ENCODE measurements at places on chromosomes 4 and X. TPM values are rescaled to one million over a fixed set of nuclear protein-coding genes. Genes with fewer than 3 reads are reported as not detected.
A peak's percentile ranks its signal among the peaks of the same experiment; 100 is the strongest.

DNA sequence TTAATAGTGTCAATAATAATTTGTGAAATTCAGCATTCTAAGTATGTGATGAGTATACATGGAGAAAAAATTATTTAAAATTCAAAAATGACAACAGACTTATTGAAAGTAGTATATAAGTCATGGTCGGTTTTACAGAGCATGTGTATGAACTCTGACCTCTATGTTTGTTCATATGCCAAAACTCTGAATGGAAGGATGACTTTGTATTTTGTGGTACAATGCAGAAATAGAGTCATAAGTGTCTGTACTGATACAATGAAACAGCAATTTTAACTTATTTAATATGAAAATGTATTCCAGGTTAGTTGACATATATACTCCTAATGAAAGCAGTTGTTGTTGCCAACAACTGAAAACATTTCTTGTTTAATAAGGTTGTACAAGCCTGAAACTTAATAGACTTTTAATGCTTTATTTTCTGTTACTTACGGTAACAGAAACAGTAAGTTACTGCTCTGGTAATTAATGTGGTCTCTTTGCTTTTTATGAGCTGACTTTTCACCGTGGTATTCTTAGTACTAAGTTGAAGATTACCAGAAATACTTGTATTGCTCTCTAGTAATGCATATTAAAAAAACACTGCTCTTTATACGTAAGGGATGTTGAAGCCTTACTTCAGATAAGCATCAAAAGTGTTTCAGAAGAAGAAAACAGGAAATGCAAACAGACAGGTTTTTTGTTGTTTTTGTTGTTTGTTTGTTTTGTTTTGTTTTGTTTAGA is 1.9 kb downstream of the UBE2K start:
- no peaks in the 10 kb centered on the region for H3K27me3 ChIP-seq
- peak overlapping the region; percentile 2 for H3K27ac ChIP-seq
- H3K4me1 ChIP-seq: peaks cover 22% of the 10 kb centered on the region

Gene SPACA5B
- not detected for total RNA-seq

GRCh38 chr4:98572697-98573096 is 85.7 kb downstream of the TSPAN5 start:
- peaks cover 41% of the 10 kb centered on the region for H3K36me3 ChIP-seq
- H3K27ac ChIP-seq: no peak overlapping the region

DNA sequence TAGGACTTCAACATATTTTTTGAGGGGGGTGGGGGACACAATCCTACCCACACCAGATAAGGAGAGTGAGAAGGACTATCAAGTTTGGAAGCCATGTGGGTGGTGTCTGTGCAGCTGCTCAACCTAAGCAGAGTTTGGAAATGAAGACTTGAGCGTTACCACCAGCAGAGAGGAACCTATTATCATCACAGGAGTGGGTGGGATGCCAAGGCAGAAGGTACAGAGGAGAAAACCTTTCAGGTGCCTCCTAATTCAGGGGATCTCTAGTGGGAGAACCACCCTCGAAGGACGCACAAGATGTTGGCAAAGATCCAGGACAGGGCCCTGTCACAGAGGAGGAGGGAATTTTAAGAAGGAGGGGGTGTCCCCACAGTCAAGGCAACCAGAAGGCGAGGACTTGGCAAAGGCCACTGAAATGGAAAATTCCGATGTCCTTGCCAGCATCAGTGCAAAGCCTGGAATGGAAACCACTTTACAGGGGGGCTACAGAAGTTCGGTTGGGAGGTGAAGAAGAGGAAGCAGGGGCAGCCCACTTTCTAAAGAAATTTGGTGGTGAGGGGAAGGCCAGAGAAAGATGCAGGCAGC is 8.4 kb upstream of the GPM6B start:
- no peak for DNase-seq
- no peaks in the 10 kb centered on the region for H3K27me3 ChIP-seq

GRCh38 chr4:118277243-118277642 is 75.6 kb downstream of the PRSS12 start:
- H3K27ac ChIP-seq: peak overlapping the region; percentile 8
- no peak for DNase-seq
- H3K27me3 ChIP-seq: no peaks in the 10 kb centered on the region
- no peak overlapping the region for H3K4me3 ChIP-seq
- H3K4me1 ChIP-seq: peaks cover 21% of the 10 kb centered on the region

DNA sequence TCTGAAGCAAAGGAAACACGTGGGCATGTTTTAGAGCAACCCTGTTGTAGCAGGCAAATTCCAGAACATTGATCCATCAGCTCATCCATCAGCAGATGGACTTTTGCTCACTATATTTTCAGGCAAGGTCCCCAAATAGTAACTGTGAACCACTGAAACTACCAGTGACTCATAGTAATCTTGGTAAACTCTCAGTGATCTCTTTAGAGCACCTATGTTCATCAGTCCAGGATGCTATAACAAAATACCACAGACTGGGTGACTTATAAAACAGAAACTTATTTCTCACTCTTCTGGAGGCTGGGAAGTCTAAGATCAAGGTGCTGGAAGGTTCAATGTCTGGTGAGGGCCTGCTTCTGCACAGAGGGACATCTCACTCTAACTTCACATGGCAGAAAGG is 28.9 kb upstream of the BTC start:
- no peaks in the 10 kb centered on the region for H3K27me3 ChIP-seq
- DNase-seq: no peak
- H3K4me1 ChIP-seq: no peaks in the 10 kb centered on the region
- H3K36me3 ChIP-seq: no peaks in the 10 kb centered on the region
- no peak overlapping the region for H3K4me3 ChIP-seq

Gene BBS12
- total RNA-seq: 2.7 TPM

Gene CDKL2
- total RNA-seq: 0.22 TPM

DNA sequence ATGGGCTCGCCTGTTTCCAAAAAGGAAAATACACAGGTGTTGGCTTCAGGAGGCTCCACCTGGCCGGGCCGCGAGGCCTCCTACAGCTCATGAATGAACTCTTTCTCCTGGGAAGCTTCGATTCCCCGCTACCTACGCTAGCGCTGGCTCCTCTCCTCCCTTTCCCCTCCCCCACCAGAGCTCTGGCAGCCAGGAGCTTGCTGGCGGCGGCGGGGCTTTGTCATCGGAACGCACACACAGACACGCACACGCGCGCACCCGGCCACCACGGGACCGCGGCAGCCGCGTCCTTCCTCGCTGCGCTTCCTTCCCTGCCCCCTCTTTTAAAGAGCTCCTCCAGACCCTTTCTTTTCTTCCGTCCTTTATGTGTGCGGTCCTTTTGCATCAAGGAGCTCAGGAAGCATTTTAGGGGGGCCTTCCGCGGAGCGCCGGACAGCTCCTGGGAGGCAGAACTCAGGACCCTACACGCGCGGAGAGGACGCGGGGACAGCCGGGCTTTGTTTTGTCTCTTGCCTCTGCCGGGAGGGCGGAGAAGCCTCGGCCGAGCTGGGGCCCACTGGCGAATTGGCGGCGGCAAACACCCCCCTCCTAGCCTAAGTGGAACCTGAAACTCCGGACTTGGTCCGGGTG is 70.2 kb upstream of the BCOR start:
- no peaks in the 10 kb centered on the region for H3K27me3 ChIP-seq
- H3K4me1 ChIP-seq: peaks cover 23% of the 10 kb centered on the region
- H3K27ac ChIP-seq: peak overlapping the region; percentile 87
- peak overlapping the region; percentile 84 for H3K4me3 ChIP-seq
- DNase-seq: no peak

All from activated naive CD8-positive, alpha-beta T cell treated with anti-CD3 and anti-CD28 coated beads, Interleukin-2, amount 10 ng/mL, durations not matched to agents 7 days and 5 days (primary cell).